ENCODE measurements at places on chromosomes 4 and X.

DNA sequence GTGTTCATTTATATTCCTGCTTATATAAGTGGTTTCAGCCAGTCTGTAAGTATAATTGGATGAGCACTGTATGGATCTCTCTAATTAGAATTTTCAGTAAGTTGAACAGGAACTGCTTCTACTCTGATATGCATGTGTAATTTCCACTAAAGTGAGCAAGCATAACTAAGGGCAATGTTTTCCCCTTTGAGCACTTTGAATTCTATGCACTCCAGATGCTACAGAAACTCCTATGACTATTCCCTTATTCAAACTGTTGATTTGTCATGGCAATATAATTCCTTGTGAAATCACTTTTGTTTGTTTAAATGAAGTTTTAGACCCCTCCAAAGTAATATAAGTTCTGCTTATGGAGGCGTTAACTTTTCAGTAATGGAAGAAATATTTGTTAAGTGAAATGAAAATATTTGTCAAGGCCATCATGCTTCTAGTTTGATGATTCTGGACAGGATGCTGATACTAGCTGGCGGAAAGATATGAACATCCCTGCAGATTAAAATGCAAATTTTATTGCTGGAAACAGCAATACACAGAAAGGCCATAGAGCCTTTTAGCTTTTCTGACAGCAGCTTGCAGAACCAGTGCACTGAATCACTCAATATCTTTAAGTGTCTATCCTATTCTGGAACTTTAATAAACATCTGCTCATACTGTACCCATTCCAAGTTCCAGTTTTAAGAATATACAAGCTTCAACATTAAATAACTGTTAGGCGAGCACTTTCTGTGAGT, 1460.8 kb downstream of the RAPGEF2 start:
- DNase-seq = no peak

GRCh38 chrX:103791826-103792485, 15.3 kb downstream of the PLP1 start:
- peak; percentile 47 for DNase-seq

DNA sequence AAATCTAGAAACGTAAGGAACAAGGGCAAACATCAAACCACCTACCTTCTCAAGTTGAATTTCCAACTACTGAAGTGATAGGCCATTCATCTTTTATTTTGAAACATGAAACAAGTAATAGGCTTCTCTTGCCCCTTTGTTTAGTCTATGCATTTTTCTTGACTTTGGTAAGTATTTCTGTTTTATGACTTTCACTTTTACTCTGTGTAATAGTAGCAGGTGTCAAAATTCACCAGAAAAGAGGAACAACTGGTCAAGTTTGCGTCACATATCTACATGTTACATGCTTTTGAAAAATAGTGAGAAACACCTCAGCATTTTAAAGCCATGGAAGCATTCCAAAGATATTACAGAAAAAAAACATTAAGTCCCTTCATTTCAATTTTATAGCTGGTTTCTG, 157.1 kb upstream of the FTHL17 start:
- DNase-seq = no peak

DNA sequence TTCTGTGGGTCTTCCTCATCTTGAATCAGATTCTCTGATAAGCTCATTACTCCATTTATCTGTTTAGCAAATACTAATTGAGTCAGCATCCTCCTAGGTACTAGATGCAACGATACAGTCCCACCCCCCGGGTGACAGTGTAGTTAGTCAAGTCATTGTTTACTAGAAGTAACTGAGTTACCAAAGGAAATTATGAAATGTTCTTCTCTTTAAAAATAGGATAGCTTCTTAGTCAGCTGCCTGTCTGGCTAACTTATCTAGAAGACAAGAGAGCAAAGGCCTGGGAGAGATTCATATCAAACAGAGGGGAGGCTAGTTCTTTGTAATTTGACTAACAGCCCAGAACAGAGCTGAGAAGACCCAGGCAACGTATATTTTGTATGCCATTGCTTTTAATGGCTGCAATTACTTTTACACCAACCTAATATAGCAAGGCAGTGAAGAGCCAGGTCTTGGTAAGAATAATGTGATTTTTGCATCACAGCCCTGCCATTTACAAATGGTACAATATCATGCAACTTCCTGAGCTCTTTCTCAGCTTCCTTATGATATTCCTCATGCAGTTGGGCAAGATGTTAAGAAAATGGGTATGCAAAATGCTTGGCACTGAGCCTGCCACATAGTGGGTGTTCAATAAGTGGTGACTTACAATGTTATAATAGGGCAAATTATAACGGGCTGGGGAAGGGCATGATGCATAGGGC, 149.9 kb downstream of the CHIC2 start:
- peak; percentile 87 for DNase-seq

DNA sequence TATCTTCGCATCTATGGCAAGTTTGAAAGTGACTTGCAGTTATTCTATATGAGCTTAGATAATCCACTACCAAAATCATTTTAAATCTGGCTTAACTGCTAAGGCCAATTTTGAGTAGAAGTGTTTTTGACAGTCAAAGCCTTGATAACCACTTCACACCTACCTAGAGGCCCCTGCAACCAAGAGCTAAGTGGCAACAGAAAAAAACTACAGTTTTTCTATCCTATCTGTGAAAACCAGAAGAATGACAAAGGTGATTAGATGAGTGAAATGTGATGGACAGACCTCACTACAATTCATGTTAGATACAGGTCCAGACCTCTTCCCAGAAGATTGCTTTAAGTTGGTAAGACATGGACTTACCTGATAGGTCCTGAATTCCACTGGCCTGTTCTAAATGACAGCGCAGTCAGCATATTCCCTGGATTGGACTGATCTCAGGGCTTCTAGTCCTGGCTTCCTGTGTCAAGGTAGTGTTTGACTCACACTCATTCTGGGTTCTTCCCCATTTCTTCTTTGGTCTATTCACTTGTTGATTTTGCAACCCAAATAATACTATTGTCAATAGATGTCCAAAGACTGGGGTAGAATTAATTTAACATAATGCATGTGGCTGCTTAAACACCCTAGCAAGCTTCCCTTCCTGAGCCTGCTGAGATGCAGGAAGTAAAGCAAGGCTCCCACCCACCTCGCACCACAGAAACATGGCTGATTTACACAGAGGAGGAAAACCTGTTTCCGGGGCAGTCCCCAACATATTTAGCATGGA, 65.1 kb downstream of the PPP3CA start:
- DNase-seq = no peak

GRCh38 chr4:165718660-165719059, 154.4 kb upstream of the TLL1 start:
- no peak for DNase-seq

DNA sequence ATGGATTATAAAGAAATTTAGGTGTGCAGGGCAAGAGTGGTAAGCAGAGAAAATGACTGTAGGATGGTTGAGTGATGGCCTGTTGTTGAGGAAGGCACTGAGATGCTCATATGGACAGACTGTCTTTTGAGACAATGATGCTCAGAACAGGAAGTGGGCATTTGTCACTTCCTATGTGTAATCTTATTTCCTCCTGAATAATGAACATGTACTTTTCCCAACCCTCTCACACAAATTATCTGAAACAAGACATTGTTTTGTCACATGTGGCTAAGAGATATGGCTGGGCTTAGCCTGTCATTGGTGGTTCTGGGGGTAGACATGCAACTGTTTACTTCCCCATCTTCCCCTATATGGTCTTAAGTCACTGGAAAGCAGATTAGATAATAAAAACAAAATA, 240.5 kb downstream of the CFAP47 start:
- no peak for DNase-seq

DNA sequence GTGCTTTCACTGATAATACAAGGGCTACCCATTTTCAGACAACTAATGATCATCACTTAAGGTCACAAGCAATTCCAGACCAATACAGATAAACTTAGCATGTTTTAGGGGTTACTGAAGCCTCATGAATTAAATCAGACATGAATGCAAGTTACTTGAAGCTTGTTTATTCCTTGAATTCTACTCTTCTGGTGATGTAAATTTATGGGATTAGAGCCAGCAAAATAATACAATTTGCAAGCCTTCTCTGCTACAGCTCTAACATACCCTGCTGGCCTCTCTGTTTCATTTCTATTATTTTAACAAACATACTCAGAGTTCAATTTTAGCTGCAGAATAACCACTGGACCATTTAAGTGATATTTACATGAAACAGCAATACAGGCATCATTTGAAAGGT, 60.7 kb downstream of the PCDH19 start:
- DNase-seq = no peak

GRCh38 chr4:1471443-1472147, 65.4 kb upstream of the NKX1-1 start:
- DNase-seq = no peak

DNA sequence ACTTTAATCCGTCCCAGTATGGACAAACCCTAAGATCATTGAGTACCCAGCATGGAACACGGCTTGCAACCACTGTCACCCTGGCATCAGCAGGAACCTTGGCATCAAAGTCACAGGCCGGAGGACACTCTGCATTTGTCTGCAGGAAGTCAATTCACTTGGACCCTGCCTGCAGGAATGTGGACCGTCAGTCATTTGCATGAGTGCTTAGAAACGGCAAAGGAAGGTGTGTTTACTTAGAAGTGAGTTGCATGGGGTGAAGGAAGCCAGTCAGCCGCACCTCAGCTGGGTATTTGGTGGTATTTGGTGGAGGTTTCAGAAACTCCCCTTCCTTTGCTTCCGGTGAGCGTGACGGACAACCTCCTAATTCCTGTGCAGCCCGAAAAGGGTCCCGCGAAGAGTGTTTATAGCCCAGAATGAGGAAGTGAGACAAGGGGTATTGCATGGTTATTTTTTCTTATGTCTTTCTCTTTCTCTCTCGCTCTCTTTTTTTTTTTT, 15.5 kb downstream of the P2RY8 start:
- no peak for DNase-seq

DNA sequence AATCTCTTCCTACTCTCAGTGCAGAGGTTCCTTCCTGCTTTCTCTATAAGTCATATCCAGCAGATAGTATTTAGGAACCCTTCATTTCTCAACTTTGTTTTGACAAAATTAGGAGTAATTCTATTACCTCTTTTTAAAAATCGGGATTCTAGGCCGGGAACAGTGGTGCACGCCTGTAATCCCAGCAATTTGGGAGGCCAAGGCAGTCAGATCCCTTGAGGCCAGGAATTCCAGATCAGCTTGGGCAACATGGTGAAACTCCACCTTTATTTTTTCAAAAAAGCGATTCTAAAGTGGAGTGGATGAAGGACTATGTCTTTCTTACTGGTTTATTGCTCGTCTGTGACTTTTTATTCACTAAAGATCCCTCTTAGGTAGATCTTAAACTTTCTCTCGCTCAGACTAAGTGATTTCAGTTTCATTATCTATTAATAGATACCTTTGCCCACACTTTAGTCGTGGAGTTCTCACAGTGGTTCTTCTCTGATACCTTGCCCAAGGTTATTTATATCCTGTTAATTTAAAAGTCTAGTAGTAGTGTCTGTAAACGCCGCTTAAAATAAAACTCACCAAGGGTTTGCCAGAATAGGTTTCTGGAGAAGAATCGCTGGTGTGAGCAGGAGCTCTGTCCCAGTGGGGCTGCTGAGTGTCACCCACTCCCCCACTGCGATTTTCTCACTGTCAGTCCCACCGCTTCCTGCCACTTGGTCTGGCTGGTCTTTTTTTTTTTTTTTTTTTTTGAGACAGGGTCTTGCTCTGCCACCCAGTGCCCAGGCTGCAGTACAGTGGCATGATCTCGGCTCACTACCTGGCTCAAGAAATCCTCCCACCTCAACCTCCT, 27.0 kb upstream of the TMEM131L start:
- DNase-seq = no peak

- no peak for DNase-seq
Observed at GRCh38 chr4:10203851-10204250, 87.3 kb upstream of the WDR1 start.

DNA sequence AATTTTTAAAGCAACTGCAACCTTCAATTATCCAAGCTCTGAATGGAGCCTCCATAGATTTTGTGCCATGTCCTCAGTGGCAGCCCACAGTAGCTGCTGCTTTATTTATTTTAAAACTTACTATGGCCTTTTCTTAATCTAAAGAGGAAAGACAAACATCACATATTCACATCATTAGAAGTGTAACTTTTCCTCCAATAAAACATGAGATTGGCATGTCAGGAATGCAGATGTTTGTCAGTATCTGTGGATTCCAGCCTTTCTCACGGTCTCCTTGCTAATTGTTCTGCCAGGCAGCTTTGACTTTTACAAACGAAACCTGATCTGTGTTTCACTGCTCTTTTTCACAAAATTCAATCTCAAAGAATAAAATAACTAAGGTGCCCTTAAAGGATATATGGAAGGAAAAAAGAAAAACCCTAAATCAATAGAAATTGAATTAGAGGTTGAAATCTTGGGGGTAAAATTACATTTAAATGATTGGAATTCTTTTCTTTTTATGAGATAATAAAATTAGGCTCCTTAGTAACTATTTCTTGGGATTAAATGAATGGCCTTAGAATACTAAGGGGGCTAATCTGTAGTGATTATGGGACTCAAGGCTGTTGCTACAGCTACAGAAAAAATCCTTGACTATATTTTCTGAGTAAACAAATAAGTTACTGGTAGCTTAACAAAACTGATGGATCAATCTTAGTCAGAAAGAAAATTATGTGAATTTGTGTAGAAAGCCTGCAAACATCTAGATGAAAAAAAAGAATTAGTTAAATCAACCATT, 151.3 kb downstream of the RTL9 start:
- DNase-seq = peak; percentile 14

Measured in fibroblast of skin of right quadriceps (primary cell).